Left forelimb (tissue), 1 donor: ENCODE measurements at places on chromosomes 6 and 20.

DNA sequence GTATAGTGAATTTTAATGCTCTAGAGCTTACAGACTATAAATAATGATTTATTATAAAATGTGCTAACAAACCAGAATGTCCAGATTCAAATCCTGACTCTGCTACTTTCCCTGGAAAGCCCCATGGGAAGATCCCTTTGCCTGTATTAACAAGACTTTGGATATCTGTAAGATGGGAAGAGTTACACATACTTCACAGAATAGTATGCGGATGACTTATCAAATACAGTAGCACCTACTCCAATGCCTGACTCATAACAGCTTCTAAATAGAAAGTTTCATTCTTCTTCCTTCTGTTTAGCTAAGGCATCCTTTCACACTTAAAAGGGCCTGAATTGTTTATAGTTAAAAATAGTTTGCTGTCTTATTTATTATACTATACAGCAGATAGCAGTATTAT lies 166.3 kb downstream of the KCNQ5 start:
- DNase-seq: no peak

- DNase-seq: no peak
These were observed 47.4 kb downstream of the MAP3K5 start for GRCh38 chr6:136744889-136745288.

GRCh38 chr20:982754-983153 lies 19.4 kb downstream of the RSPO4 start:
- DNase-seq: no peak

- DNase-seq: no peak
These were observed 1173.9 kb upstream of the CITED2 start for GRCh38 chr6:140548366-140548765.

DNA sequence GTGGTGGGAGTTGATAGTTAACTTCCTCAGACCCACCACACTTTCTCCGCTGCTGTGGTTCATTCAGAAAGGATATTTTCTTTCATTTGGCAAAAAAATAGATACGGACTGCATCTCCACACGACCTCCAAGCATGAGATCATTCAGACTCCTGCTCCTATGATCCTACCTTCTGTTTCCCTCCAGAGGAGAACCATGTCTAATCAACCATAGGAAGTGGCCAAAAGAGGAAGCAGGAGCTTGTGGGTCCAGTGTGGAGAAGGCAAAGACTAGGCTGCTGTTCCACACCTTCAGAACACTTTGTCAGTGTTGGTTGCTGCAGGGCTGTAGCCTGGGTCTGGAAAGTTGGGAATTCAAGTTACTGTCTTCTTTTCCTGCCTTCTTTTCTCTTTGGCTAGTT lies 10.6 kb upstream of the KIF13A start:
- DNase-seq: no peak

- DNase-seq: no peak
These were observed 6.5 kb upstream of the ZNF343 start for GRCh38 chr20:2515203-2515602.

GRCh38 chr6:15956205-15957106 lies 172.4 kb upstream of the MYLIP start:
- DNase-seq: no peak

DNA sequence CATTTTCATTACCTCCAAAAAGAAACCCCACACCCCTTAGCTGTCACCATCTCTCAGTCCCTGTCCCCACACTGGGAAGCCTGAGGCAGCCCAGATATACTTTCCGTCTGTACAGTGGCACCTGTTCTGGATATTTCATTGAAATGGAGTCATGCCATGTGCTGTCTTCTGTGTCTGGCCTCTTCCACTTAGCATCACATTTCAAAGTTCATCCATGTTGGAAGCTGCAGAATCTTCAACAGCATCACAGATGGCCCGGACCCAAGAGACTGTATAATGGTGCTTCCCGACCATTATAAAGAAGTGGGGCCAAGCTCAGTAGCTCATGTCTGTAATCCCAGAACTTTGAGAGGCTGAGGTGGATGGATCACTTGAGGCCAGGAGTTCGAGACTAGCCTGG lies 58.4 kb downstream of the DLGAP4 start:
- no peak for DNase-seq

GRCh38 chr6:170180671-170181337 lies 110.1 kb downstream of the DLL1 start:
- no peak for DNase-seq

- no peak for DNase-seq
These were observed 11.7 kb upstream of the HLA-DQB2 start for GRCh38 chr6:32775071-32775470.

GRCh38 chr20:59004493-59004762 lies 2.6 kb downstream of the CTSZ start:
- DNase-seq: no peak

DNA sequence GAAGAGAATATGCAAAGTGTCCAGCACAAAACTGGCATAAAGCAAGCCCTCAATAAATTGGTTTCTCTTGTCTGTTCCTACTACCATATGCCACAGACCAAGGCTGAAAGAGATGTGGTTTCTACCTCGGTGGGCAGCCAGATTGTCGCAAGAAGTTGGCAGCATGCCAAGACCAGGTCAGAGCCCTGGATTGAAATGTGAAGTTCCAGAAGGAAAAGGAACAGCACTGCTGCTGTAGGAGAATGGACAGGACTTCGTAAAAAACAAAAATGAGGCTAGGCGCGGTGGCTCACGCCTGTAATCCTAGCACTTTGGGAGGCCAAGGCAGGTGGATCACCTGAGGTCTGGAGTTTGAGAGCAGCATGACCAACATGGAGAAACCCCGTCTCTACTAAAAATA lies 22.1 kb downstream of the MRPL14 start:
- DNase-seq: no peak

DNA sequence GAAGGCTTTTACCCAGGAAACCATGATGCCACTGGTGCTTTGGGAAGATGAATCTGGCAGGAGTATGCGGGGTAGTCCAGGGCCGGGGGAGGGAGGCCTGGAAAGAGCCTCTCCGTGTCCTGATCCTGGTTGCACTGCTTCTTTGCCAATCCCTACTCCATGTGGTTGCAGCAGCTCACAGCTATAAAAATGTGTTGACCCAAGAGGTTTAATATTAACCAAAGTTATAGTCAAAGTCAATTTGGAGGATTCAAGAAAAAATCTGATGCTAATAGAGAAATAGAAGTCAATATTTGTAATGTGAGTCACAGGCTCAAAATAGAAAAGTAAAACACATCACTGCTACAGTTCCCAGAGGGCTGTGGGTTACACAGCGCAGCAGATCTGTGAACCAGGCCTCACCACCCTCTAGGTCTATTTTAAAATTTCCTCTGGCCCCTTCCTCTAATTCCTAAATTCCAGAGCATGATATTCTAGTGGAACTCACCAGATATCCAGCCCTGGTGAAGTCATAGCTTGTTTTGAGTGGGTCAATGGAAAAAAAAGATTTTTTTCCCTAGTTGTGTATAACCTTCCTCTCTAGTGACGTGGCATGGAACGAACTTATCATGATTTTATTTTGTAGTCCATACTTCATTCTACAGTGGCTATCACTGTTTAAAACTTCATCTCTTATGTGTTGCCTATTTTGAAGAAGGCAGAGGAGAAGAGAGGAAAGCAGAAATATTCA lies 63.2 kb upstream of the BMP2 start:
- DNase-seq: no peak

GRCh38 chr20:49656304-49656703 lies 57.4 kb downstream of the B4GALT5 start:
- DNase-seq: no peak
